ENCODE measurements at places on chromosomes 12 and 14.

DNA sequence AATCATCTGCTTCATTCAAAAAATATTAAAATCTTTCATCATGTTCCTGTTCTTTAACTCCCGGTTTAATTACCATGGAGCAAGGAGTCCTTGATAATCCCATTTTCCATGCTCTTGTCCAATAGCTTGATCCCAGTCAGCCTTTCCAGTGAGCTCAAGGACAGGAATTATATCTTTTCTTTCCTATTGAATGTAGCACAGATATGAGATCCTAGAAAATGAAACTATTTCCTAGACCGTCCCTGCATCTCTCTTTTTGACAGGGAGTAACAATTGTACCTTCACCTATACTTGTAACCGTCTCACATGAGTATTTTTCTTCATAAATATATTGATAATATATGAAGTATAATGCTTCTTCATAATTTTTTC lies 35.6 kb downstream of the PIK3C2G start:
- DNase-seq, result no peak

GRCh38 chr14:93045965-93046704 lies 69.6 kb downstream of the ITPK1 start:
- peak; percentile 32 for DNase-seq

GRCh38 chr12:90091809-90092208 lies 383.2 kb upstream of the ATP2B1 start:
- no peak for DNase-seq

GRCh38 chr12:64402181-64402580 lies 2.0 kb upstream of the XPOT start:
- DNase-seq, result no peak

- no peak for DNase-seq
Measured at GRCh38 chr12:71371122-71371521, 68.5 kb upstream of the LGR5 start.

DNA sequence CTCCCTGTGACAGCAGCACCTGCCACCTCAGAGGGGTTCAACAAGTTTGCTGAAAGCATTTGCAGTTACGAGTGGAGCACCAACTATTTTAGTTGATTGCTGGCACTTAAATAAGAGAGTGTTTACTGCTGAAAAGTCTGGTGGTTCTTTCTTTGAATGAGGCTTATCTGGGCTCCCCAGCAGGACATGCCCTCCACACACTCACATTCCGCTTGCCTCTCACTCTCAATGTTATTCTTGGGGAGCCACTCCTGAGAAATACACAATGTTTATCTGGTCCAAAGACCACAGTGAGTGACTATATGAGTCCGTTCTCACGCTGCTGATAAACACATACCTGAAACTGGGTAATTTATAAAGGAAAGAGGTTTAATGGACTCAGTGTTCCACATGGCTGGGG lies 31.9 kb downstream of the NT5DC3 start:
- DNase-seq, result no peak

GRCh38 chr14:101855958-101856357 lies 94.4 kb downstream of the PPP2R5C start:
- DNase-seq, result no peak

DNA sequence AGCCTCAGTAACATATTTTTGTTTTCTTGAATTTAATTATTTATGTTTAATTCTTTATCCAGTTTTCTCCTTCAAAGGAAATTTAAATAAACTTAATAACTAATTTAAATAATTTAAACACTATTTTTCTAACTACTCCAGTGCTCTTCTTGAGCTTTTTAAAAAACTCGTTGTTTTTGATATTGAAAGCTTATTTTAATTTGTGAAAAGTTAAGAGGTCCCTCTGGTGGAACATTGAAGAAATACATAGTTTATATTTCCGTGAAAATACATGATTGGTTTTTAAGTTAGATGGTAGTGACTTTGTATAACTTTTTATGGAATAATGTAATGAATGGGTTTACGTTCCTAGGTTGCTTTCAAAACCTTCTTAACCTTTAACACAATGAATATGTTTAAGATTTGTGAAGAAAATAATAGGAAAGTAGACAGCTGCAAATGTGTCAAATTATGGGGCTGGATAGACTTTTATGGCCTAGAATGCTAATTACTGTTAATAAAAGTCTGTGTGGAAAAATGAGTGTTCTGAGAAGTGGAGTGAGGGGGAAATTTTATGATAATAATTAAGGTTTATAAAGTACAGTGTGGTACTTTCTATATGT lies 45.9 kb upstream of the MSRB3 start:
- DNase-seq, result no peak

GRCh38 chr14:25929881-25930615 lies 667.8 kb downstream of the NOVA1 start:
- no peak for DNase-seq

DNA sequence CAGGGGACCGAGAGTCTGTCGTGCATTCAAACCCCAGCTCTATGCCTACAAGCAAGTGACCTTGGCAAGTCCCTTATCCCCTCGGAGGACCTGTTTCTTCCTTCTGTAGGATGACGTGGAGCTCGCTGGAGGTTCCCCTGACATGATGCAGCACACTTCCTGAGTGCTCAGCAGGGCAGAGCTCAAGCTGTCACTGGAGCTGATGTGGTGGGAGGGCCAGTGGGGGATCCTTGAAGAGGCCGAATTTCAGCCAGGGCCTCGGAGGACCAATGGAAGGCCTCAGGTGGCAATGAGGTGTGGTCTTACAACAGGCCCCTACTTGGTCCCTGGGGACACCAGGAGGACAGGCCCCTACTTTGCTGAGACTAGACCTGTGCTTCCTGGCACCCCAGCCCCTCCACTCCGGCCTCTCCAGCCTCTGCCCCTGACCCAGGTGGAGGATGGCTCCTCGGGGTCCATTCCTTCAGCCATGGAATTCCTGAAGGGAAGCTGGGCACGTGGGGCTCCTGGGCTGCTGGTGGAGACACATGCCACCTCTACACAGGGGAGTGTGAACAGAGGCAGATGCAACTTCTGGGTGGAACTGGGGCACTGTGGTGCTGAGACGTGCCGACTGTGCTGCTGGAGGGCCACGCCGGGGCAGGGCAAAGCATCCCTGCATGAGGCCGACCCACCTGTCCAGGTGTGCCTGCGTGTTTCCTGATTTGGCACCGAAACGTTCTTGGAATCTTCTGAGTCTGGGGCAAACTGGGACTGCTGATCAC lies 18.7 kb upstream of the KIF26A start:
- no peak for DNase-seq

DNA sequence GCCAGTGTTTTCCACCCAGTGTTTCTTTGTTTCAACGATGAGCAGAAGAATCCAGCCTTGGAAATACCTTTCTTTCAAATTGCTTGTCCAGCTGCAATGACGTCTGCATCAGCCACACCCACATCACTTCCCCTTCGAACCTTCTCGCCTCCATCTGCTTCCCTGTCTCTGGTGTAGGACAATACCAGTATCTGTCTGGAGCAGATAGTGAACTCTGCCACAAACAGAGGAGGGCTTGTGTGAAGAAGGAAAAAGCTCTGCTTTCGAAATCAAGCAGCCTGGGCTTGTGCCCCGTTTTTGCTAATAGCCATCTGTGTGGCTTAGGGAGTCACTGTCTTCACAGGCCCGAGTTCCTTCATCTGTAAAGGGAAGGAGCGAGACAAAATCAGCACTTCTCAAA lies 415.4 kb downstream of the ZFP36L1 start:
- DNase-seq, result no peak

DNA sequence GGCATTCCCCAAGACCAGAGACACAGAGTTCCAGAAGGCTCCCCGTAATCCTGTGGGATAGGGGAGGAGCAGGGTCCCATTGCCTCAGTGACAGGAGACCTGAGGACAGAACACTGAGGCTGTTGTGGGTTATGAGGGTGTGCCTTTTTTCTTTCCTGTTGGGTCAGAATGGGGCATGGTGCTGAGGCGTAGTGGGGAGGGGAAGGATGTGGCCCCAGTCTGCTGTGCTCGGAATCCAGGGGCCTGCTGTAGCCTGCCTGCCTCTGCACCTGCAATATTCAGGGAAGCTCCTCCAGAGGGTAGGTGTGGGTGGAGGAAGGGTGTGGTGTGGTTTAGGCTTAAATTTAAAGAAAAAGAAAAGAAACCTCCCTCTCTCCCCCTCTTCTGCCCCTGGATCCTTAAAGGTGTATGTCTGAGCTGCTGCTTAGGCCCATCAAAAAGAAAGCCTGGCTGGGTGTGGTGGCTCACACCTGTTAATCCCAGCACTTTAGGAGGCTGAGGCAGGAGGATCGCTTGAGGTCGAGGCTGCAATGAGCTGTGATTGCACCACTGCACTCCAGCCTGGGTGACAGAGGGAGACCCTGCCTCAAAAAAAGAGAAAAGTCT lies 18.7 kb downstream of the PLEKHG3 start:
- DNase-seq, result no peak

DNA sequence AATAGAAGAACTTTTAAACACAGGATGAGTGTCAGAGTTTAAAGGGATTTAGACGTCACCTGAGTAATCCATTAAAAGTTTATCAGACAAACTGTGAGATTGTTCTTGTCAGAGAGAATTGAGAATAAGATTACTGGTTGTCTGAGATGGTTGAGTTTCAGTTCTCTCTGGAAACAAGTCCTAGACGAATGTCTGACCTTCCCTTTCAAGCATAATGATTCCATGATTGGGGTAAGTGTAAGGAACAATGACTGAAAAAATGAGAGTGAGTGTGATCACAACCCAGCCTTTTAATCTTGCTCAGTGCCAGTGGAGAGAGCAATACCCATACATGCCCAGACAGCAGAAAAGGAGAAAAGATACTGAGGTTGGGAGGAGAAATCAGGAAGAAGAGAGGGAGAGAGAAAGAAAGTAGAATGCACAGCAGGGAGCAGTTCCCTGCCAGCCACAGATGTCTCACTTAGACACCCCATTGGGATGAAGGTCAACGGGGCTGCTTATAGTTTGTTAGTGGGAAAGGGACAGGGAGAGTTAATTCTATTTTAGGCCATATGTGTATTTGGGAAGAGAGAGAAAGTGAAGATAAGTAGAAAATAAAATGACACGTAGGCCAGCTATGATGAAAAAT lies 4.3 kb downstream of the GRIP1 start:
- no peak for DNase-seq

GRCh38 chr14:64387782-64388532 lies at the start of gene MTHFD1:
TSS of gene MTHFD1 (plus strand) at chr14:64388353. CDS start at chr14:64388428, 75 bp downstream.
- DNase-seq, result peak; percentile 99

DNA sequence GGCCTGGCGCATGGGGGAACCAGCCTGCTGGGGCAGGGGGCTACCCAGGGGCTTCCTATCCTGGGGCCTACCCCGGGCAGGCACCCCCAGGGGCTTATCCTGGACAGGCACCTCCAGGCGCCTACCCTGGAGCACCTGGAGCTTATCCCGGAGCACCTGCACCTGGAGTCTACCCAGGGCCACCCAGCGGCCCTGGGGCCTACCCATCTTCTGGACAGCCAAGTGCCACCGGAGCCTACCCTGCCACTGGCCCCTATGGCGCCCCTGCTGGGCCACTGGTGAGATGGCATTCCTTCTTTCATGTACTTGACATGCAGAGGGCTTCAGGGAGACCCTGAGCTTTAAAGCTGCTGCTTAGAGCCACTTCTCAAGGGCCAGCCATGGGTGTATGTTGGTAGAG lies 9.0 kb downstream of the LGALS3 start:
- DNase-seq, result no peak

- no peak for DNase-seq
Measured at GRCh38 chr14:96660667-96661066, 136.5 kb upstream of the VRK1 start.

DNA sequence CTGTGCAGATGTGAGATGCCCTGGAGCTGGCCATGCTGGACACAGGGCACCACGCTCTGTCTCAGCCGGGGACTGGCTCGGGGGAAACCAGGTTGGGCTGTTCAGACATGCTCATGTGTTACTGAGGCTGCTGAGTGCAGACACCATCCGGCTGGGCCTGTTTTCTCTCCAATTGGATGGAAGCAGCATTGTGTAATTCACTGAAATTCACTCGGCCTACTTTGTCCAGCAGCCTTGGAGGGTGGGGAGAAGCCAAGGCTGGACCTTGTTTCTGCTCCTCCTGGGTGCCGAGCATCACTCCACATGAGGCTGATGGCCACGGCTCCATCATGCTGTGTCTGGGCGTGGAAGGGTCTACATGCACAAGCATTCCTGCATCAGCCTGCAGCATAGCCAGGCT lies 130.7 kb downstream of the SMOC1 start:
- DNase-seq, result no peak

DNA sequence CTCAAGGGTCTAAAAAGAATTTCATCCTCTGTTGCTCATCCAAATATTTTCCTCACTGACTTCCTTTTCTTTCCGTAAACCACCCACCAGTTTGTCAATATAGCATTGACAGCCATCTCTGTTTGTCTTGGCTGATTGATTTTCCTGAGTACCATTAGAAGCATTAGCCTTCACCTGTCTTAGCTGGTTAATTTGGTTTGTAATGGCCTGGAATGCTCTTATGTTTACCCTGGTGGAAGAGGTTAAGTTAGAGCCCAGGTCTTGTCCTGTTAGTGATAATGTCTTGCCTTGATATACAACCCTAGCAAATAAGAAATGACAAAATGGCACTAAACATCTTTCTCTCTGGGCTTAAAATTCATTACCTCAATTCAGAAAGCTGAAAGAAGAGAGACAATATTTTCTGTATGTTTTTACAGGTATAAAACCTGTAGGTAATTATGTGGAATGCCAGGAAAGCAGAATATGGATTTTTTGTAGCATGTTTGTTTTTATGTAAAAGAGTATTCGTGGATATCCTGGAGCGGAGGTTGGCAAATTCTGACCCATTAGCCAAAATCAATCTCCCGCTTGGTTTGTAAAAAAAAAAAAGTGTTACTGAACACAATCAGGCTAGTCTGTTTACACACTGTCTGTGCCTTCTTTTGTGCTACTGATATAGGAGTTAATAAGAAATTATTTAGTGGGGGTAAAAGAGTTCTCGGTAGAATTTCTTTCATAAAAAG lies 224.4 kb upstream of the DAAM1 start:
- DNase-seq, result no peak

GRCh38 chr14:73762375-73762822 lies 48.2 kb upstream of the PNMA1 start:
- no peak for DNase-seq

DNA sequence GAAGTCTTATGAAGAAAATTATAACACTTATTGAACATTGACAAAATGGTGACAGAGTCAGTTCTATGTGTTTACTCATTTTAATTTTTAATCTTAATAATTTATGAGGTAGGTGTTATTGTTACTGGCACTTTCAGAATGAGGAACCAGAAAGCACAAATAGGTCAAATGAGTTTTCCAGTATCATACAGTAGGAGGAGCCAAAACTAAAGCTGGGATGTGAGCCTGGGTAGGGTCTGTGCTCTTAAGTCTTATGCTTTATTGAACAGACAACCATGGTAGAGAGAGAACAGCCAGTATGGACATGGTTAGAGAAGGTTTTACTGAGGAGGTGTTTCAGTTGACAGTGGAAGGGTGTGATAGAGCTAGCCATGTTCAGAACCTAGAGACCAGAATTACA lies 775.7 kb downstream of the TMTC2 start:
- no peak for DNase-seq

DNA sequence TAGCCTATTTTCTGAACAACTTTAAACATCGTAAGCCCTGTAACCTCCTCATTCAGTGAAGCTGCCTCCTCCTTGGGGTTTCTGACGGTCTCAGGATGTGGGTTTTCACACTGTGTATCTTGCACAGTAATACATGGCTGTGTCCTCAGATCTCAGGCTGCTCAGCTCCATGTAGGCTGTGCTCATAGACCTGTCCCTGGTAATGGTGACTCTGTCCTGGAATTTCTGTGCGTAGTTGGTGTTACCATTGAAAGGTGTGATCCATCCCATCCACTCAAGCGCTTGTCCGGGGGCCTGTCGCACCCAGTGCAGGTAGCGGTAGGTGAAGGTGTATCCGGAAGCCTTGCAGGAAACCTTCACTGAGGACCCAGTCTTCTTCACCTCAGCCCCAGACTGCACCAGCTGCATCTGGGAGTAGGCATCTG lies 980.5 kb downstream of the TMEM121 start:
- DNase-seq, result no peak
